Gastrocnemius medialis (tissue), 4 donors: ENCODE measurements at places on chromosomes 7 and 10. TPM values are rescaled to one million over a fixed set of nuclear protein-coding genes. Genes with fewer than 3 reads are reported as not detected.

PLXNA4 gene
- 0.66 TPM for total RNA-seq

FXYD4 gene
- total RNA-seq: not detected

TFR2 gene
- total RNA-seq: 1.0 TPM

DNA sequence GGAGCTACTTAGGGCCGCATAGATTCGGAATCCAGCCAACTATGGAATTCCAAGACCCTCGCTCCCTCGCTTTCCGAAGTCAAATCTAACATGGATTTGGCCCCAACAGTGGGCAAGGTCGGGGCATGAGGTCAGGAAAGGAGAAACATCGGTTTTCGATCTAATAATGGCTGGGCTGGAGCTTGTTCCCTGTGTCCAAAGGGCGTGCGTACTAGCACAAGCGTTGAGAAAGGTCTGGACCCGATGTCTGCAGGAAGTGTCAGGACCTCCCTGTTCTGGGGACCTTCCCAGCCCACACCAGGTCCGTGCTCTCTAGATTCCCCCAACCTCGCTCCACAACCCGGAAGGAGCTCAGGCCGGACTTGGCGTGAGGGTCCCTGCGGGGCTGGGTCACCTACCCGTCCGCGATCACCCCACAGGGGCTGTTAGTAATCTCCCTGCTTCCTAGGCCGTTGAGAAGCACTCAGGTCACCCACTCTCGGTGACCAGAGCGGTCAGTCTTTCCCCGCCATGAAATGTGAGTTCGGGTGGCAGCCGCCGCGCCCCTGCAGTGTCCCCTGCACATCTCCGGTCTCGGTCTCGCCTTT, 4.8 kb downstream of the FEZF1 start:
- no peak for DNase-seq

ZPBP gene
- total RNA-seq: not detected

DNA sequence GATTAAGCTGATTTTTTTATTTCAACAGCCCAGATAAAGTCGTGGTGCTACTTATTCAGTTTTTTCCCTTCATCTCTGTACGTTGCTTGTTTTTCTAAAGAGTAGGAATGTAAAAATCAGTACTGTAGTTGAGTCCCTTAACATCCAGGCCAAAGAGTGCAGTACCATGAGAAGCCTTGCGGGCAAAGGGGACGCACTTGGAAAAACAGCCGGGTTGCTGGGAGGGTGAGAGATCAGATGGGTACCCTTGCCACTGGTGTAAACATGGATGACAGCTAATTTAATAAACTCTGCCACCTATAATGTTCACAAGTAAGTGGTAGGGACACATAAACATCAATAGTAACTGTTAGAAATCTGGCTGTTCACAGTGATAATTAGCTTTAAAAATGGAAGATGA, 175.9 kb downstream of the POU6F2 start:
- DNase-seq: no peak
